HFFc6 (cell line): ENCODE measurements at places on chromosomes 13 and 19.

GRCh38 chr13:48637601-48638000 is 16.1 kb upstream of the CYSLTR2 start:
- DNase-seq, result no peak

DNA sequence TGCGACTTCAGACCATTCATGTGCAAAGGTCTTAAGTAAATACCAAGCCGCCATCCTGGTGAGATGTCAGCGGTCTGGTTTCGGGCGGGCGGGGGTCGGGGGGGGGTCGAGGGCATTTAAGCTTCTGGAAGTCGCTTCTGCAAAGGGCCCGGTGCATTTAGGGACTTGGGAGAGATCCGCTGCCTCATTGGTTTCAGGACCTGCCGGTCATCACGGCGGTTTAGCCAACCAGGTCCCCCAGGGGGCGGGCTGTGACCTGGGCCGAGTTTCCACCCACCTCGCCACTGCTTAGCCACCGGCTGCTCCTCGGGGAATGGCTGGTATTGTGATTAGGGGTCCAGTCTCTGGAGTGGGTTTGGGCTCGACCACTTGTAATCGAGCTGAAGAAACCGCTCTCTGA is 7.8 kb downstream of the ANKLE1 start:
- peak; percentile 77 for DNase-seq

DNA sequence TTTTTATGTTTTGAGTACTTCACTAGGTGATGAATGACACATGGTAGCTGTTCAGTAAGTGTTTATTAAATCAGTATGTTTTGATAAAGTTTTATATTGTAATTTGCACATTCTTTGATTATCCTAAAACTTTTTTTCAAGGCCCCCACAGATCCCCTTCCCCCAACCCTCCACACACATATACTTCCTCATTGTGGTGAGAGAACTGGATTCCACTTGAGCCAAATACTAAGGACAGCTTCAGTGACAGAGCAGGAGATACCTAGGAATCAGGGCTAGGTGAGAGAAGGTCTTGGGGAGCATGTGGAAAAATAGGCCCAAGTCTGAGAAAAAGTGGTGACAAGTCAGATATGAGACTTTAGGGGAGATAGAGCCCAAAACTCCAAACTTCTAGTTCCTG is 174.6 kb downstream of the TDRD3 start:
- DNase-seq, result no peak

DNA sequence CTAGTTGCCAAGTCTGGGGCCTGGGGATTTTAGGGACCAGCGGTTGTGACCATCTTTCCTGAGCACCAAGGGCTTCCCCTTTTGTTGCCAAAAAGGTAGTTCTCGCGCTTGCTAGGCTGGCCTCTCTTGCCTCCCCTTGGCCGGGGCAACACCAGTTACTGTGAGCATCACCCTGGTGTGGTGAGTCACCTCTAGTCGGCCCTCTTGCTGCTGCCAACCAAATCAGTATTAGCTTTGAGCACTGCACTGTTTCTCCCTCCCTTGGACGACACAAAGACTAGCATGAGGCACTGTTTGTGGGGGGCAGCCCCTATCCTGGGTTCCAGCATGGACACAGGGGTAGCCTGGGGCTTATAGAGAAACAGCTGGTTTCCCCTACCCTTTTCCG is 6.9 kb downstream of the SYDE1 start:
- peak; percentile 54 for DNase-seq

- DNase-seq, result no peak
Measured at GRCh38 chr19:14112051-14112808, 5.3 kb downstream of the PRKACA start.

DNA sequence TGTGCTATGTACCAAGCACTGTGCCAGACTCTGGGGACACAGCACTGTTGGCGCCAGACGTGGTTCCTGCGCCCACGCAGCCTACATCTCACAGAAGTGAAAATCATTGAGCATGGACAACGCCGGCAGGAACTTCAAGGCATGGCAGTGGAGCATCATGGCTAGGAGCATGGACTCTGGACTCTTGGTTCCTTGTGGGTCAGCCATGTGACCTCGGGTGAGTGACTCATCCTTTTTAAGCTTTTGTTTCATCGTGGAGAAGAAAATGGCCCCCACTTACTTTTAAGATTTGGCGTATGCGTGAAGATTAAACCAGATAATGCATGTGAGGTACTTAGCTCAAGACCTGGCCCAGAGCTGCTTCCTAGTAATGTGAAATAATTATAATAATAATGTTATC is 988.5 kb downstream of the UQCRFS1 start:
- no peak for DNase-seq

DNA sequence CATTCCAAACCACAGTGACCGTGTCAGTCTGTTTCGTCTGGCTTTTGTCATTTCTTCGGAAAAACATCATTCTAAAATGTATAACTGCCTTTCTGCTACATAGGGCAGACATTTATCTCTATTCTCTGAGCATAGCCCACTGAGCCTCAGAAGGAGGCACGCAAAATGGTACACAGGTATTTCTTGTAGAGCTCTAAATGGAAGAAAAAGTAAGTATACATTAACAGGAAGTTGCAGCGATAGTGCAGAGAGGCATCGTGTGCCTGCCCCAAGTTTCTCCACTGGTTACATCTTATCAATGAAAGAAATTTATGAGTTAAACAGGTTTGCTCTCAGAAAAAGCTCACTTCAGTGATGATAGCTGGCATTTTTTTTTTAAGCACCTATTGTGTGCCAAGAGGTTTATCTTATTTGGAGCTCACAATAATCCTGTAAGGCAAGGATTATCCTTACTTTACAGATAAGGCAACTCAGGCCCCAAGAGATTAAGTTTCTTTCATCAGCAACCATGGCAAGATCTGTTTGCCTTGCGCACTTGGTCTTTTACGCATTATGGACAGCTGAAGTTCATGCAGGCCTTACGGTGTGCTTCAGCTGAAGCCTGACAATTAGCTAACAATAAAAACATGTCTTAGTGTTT is 1.2 kb upstream of the RCBTB2 start:
- no peak for DNase-seq
